ENCODE measurements at places on chromosomes 4 and X. TPM values are rescaled to one million over a fixed set of nuclear protein-coding genes. Genes with fewer than 3 reads are reported as not detected.

SATL1 gene
- not detected for total RNA-seq

XG gene
- total RNA-seq: 29.6 TPM

SPANXA2 gene
- total RNA-seq: 1.4 TPM

DNA sequence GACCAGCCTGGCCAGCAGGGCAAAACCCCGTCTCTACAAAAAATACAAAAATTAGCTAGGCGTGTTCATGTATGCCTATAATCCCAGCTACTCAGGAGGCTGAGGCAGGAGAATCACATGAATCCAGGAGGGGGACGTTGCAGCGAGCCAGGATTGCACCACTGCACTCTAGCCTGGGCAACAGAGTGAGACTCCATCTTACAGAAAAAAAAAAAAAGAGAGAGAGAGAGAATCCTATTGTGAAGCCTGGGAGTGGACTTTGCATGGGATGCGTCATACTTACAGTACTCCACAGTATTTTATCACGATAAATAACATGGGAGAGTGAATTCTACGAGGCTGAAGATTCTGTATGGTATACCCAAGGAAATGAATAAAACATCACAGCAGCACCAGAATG is 139.6 kb downstream of the AASDH start:
- DNase-seq: no peak

DNA sequence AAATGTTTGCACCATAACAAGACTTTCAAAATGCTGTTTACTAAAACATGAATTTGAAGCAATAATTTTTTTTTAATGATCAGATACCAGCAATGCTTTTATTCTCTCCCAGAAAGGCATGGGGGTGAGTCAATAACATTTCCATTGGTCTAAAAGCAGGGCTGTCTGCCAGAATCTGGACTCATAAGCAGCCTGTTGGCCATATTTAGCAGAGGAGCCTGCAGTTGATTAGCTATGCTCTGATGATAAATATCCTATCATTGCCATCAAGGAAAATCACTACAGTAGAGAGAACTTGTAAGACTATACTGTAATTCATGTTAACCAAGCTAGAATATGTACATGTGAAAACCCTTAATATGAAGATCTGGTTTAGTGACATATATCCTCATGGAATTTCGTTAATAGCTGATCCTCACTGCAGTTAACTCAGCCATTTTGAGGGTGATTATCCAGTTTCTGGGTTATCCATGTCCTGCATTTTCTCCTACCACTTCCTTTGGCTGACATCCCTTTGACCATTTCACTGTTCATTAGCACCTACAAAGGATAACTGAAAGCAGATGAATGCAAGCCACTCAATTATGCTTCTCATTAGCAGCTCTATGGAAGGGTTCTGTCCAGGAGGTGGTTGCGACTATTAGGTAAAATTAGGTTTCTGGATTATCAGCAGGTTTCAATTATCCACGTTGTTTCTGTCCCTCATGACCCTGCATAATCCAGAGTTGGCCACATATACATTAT is 72.9 kb upstream of the DIAPH2 start:
- DNase-seq: no peak

DNA sequence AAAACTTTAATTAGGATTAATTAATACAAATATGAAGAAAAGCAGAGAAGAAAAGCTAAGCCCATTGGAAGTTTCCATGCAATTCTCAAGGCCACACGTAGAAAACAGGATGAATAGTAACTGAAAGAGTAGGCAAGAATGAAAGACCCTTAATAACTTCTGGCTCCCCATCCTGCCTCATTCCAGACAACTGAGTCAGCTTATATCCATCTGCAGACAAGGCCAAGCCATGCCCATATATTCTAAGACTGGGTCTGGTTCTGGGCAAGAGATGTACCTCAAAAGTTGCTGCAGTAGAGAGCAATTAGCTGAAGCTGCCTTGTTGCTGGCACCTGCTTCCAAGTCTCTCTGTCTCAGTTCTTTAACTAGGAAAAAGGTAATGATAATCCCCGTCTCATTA is 244.1 kb downstream of the GPC3 start:
- no peak for DNase-seq

- no peak for DNase-seq
Observed at GRCh38 chr4:80611678-80611979, 276.1 kb downstream of the CFAP299 start.
